ENCODE measurements at places on chromosomes 13 and 19. TPM values are rescaled to one million over a fixed set of nuclear protein-coding genes. Genes with fewer than 3 reads are reported as not detected.

GRCh38 chr13:99404005-99404755 is 97.0 kb upstream of the GPR183 start:
- DNase-seq: no peak

DNA sequence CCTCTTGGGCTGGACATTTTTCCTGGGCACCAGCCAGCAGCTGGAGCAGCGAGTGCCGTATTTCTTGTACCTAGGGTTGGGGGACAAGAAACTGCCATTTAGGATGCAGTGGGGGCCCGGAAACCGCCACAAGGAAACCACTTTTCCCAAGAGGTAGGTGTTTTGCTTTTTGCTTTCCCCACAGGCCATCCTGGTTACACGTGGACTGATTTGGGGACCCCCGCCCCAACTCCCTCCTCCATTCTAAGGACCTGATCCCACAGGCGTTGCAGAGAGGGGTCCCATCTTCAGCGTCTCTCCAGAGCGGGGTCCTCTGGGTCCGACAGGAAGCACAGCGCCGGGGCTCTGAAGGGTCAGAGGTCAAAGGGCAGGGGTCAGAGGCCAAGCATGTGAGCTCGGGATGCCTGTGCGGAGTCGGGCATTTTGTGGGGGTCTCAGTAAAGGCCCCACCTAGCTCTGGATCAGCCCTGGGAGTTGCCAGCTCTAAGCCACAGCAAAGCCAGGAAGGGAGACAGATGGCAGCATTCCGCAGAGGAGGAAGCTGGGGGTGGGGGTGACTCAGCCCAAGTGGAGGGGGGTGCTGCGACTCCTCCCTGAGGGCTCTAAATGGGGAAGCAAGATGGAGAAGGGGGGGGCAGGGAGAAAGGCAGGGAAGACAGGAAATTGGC is 4.3 kb downstream of the ZGLP1 start:
- no peak for DNase-seq

DNA sequence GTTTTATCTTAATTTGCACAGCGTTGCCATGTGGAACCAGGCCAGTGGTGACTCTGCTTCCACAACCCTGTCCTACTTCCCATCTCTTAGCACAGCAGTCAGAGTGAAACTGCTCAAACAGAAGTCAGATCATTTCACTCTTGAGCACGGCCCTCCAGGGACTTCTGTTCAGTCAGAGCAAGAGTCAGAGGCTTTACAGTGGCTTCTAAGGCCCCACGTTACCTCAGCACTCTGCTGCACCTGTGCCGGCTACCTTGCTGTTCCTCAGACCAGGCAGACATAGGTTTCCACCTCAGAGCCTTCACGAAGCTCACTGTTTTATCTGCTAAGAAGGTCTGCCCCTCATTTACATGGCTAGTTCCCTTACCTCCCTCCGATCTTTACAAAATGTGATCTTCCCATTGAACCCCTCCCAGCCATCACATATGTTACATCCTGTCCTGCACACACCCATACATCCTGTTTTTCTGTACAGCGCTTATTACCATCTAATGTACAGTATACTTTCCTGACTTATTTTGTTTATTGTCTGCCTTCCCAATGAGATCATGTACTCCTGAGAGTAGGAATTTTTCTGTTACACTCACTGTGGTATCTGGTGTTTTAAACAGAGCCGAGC is 41.6 kb downstream of the TM9SF2 start:
- DNase-seq: no peak

DNA sequence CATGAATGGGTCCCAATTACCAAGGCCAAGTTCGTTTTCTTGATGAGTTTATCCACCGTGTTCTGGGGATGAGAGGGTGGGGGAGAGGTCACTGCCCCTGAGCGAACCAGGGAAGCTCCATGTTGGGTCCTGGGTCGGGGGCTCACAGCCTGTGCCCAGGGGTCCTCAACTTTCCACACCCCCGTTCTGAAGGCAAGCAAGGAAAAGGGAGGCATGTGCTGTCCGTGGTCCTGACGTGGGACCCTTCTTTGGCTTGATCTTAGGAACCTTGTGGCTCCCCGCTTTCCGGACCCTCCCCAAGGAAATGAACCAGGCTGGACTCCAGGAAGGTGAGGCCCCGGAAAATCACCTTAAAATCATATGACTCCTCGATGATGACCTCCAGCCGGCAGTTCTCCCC is 18.2 kb upstream of the MEIS3 start:
- DNase-seq: no peak

KISS1R gene
- 0.54 TPM for polyA plus RNA-seq

All from right renal pelvis (tissue), 4 donors.